ENCODE measurements at places on chromosomes 7 and 10. TPM values are rescaled to one million over a fixed set of nuclear protein-coding genes. Genes with fewer than 3 reads are reported as not detected.

DNA sequence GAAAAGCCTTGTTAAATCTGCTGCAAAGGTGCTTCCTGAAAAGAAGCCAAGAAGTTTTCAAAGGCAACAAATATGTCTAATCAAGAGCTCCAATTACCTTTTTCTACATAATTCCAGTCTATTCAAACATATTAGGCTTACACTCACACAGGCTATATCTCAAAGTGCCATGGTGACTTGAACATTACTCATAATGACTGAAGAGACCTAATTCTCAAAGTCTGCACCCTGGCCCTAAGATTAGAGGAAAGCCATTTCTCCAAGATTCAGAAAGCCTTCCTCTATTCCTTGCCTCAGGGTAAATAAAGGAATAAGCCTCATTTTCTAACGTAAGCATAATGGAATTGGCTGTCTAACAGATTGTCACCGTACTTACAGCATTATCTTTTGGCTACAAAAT, 78.3 kb upstream of the THSD7A start:
- H3K4me3 ChIP-seq, result no peak overlapping the region
- H3K27me3 ChIP-seq, result no peaks in the 10 kb centered on the region
- DNase-seq, result no peak
- H3K36me3 ChIP-seq, result no peaks in the 10 kb centered on the region

- H3K4me3 ChIP-seq, result no peak overlapping the region
- H3K36me3 ChIP-seq, result no peaks in the 10 kb centered on the region
- no peak overlapping the region for H3K27ac ChIP-seq
- H3K27me3 ChIP-seq, result no peaks in the 10 kb centered on the region
- H3K4me1 ChIP-seq, result no peaks in the 10 kb centered on the region
Measured at GRCh38 chr7:87543623-87544022, 57.1 kb downstream of the ABCB1 start.

DNA sequence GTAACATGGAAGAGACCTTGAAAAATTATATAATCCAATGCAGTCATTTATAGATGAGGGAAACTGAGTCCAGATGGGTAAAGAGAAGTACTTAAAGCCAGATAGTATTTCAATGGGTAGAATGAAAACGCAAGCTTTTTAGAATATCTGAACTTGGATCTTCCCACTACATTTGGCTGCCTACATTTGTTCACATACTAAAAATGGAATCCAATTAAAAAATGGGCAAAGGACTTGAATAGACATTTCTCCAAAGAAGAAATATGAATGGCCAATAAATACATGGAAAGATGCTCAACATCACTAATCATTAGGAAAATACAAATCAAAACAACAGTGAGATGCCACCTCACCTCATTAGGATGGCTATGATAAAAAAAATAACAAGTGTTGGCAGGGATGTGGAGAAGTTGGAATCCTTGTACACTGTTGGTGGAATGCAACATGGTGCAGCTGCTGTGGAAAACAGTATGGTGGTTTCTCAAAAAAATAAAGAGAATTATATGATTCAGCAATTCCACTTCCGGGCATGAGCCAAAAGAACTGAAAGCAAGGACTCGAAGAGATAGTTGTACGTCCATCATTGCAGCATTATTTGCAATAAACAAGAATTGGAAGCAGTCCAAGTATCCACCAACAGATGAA, 188.0 kb downstream of the FRMD4A start:
- DNase-seq, result no peak
- peaks cover 19% of the 10 kb centered on the region for H3K27me3 ChIP-seq
- no peaks in the 10 kb centered on the region for H3K36me3 ChIP-seq

DNA sequence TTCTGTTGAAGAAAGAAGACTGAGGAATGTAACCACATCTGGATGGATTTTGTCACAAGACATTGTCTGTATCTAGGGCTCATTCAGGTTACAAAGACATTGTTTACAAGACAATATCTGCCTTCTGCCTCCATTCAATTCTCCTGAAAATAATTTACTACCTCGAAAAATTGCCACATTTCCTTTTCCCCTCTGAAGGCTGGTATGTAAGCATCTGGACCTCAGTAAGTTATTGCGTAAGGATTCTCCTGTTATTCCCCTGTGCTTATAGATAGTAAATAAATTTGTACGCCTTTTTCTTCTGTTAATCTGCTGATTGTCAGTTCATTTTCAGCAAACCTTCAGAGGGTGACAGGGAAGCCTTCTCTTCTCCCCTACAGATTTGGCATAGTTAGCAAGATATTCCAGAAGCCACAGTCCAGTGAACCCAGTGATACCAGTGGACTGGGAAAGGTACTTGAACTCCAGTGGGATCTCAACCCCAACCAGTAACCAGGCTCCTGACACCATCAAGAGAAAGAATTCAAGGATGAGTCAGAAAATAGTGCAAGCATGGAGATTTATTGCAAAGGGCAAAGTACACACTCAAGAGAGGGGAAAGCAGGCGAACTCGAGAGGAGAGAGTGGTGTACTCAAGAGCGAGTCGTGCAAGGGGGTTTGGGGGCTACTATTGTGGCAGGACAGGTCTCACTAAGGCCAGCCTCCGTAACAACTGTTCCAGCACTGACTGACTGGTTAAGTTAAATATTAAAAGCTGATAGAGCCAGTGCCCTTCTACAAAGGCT, 706.9 kb upstream of the GHITM start:
- H3K27me3 ChIP-seq, result no peaks in the 10 kb centered on the region
- DNase-seq, result no peak
- no peaks in the 10 kb centered on the region for H3K4me1 ChIP-seq
- H3K4me3 ChIP-seq, result no peak overlapping the region
- H3K27ac ChIP-seq, result no peak overlapping the region
- no peaks in the 10 kb centered on the region for H3K36me3 ChIP-seq

- no peaks in the 10 kb centered on the region for H3K36me3 ChIP-seq
- no peaks in the 10 kb centered on the region for H3K27me3 ChIP-seq
- no peaks in the 10 kb centered on the region for H3K4me1 ChIP-seq
- H3K4me3 ChIP-seq, result no peak overlapping the region
Measured at GRCh38 chr7:69691734-69692133, 93.5 kb downstream of the AUTS2 start.

GRCh38 chr10:58570307-58570723, 57.6 kb downstream of the BICC1 start:
- H3K36me3 ChIP-seq, result no peaks in the 10 kb centered on the region
- H3K4me3 ChIP-seq, result no peak overlapping the region
- H3K27ac ChIP-seq, result no peak overlapping the region
- H3K27me3 ChIP-seq, result no peaks in the 10 kb centered on the region

DNA sequence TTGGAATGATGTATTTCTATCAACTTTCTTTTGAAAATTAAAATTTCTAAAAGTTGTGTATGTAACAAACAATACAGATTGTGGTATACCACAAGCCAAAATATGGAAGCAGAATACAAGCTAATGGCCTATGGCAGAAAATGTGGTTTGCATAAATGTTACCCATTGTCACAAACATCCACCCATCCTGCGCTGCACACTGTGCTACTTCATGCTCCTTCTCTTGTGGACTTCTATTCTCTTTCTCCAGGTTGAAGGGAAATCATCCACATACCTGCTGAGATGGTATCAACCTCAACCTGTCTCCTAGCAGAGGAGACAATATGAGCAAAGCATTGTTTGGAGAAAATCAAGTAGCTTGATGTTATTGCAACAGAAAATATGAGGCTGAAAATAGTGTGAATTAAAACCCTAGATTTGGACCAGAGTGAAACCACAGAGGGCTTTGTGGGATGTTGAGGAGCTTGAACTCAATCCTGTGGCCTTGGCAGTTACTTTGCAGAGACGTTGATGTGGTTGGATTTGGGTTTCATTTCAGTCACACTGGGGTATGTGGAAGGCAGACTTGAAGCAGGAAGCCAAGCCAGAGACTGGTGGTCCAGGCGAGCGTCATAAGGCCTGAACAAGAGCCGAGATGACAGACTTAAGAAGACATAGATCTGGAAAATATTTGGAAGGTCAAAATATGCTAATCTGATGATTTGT, 63.8 kb downstream of the ICA1 start:
- H3K27me3 ChIP-seq, result no peaks in the 10 kb centered on the region
- no peak overlapping the region for H3K27ac ChIP-seq
- DNase-seq, result no peak
- no peaks in the 10 kb centered on the region for H3K4me1 ChIP-seq
- H3K36me3 ChIP-seq, result peaks cover 23% of the 10 kb centered on the region

GRCh38 chr10:129938460-129938859, 25.6 kb downstream of the EBF3 start:
- no peaks in the 10 kb centered on the region for H3K36me3 ChIP-seq
- H3K27ac ChIP-seq, result no peak overlapping the region
- no peak for DNase-seq
- H3K4me3 ChIP-seq, result no peak overlapping the region
- no peaks in the 10 kb centered on the region for H3K27me3 ChIP-seq
- peaks cover 49% of the 10 kb centered on the region for H3K4me1 ChIP-seq

DNA sequence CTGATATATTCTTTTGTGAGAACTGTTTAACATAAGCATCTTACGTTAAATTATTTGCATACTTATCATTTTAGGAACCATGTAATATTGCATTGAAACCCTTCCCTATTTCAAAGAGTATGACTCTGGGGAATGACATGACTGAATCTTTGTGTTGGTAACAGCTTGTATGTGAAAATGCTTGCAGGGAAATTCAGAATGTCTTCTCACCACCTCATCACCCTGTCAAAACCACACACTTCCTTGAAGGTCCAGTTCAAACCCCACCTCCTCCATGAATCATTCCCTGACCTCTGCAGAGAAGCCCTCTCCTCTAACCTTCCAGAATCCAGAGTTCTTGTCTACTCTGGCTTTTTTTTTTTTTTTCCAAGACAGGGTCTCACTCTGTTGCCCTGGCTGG, 26.3 kb upstream of the NKX2-3 start:
- no peaks in the 10 kb centered on the region for H3K36me3 ChIP-seq
- H3K27me3 ChIP-seq, result peaks cover 40% of the 10 kb centered on the region
- H3K4me3 ChIP-seq, result no peak overlapping the region

ANKRD61 gene
- not detected for total RNA-seq

EPO gene
- total RNA-seq, result not detected

OPN4 gene
- total RNA-seq, result 0.24 TPM

CALML5 gene
- not detected for total RNA-seq

Measured in heart right ventricle (tissue), 16 donors.